ENCODE measurements at places on chromosomes 13 and 19. TPM values are rescaled to one million over a fixed set of nuclear protein-coding genes. Genes with fewer than 3 reads are reported as not detected.

Gene ZNF44
- 0.94 TPM for total RNA-seq

Gene OR7D2
- total RNA-seq, result not detected

Gene ZNF586
- 6.3 TPM for total RNA-seq

Gene PBX4
- total RNA-seq, result 2.9 TPM

Gene KLF16
- 24.8 TPM for total RNA-seq

Gene VSTM2B
- not detected for total RNA-seq

Gene UBAC2
- 56.7 TPM for total RNA-seq

Gene DAND5
- 0.32 TPM for total RNA-seq

Gene DLL3
- 10.1 TPM for total RNA-seq

Gene NEK3
- 6.7 TPM for total RNA-seq

Gene KHSRP
- total RNA-seq, result 194 TPM

Gene CD37
- total RNA-seq, result not detected

Gene DZIP1
- total RNA-seq, result 12.5 TPM

Gene ZNF30
- 5.4 TPM for total RNA-seq

Gene CGB3
- 0.38 TPM for total RNA-seq

Gene ZFP14
- 2.4 TPM for total RNA-seq

Gene GRK1
- not detected for total RNA-seq

Gene TYK2
- 41.6 TPM for total RNA-seq

Gene SMIM24
- 0.69 TPM for total RNA-seq

Gene CYP2A13
- not detected for total RNA-seq

Gene SIGLEC7
- total RNA-seq, result not detected

Gene IFNL4
- not detected for total RNA-seq

Gene SYCN
- total RNA-seq, result not detected

Gene SHD
- not detected for total RNA-seq

Gene FCGBP
- 0.63 TPM for total RNA-seq

Gene TMPRSS9
- 0.03 TPM for total RNA-seq

Gene HSPB6
- total RNA-seq, result not detected

Gene KLK8
- total RNA-seq, result not detected

Gene TDRD12
- total RNA-seq, result 0.18 TPM

Gene COX7A1
- total RNA-seq, result not detected

Gene ZNF708
- total RNA-seq, result 1.1 TPM

Gene PEAK3
- total RNA-seq, result 0.05 TPM

Gene TEX29
- not detected for total RNA-seq

Gene SBSN
- total RNA-seq, result 3.0 TPM

Gene WDR62
- 24.5 TPM for total RNA-seq

Data from A549 treated with GW870086 at 1 μM for 4 hours (cell line).